ENCODE measurements at places on chromosomes 7 and 10.

DNA sequence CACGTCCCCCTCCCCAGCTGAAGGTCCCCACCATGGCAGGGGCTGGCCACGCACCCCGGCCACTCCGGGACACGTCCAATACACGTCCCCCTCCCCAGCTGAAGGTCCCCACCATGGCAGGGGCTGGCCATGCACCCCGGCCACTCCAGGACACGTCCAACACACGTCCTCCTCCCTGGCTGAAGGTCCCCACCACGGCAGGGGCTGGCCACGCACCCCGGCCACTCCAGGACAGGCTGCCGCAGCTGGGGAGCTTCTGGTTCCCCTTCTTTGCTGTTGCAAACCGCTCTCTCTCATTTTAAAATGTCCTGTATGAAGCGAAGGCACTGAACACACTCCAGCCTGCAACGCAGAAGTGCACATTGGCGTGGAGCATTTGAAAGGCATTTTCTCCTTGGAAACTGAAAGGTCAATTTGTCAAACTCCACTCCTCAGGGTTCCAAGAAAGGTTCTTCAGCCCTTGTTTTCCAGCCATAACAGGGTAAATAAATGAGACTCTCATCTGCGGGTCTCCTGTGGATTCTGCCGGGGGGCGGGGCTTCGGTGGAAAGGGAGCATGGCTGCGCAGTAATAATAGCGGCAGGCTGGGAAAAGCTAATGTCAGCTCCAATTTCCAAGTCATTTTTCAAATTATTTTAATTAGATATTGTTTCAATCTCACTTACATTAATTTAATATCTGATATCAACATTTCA, 580.3 kb downstream of the DNAJB6 start:
- no peak for DNase-seq

GRCh38 chr7:17601921-17602320, 303.5 kb downstream of the AHR start:
- DNase-seq = no peak

GRCh38 chr7:134515569-134516468, 11.5 kb upstream of the AKR1B10 start:
- no peak for DNase-seq

DNA sequence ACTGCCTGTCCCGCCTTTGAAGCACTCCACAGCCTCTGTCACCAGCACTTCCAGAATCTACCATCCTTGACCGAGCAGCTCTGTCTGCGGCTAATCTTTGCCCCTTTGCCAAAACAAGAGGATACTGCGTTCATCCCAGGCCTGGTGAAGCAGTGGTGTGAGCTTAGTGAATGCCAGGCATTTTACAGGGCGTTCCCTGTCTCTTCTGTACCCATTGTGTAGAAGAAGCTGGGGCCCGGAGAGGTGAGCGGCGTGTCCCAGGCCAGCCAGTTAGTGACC, 61.2 kb downstream of the C10orf105 start:
- no peak for DNase-seq

GRCh38 chr10:63430999-63431356, 34.8 kb downstream of the JMJD1C start:
- DNase-seq = no peak

GRCh38 chr10:61835946-61836887, 65.3 kb upstream of the ARID5B start:
- no peak for DNase-seq

- DNase-seq = no peak
Measured at GRCh38 chr10:61628151-61628874, 34.4 kb upstream of the CABCOCO1 start.

GRCh38 chr7:91137788-91138368, 126.4 kb upstream of the FZD1 start:
- DNase-seq = no peak

DNA sequence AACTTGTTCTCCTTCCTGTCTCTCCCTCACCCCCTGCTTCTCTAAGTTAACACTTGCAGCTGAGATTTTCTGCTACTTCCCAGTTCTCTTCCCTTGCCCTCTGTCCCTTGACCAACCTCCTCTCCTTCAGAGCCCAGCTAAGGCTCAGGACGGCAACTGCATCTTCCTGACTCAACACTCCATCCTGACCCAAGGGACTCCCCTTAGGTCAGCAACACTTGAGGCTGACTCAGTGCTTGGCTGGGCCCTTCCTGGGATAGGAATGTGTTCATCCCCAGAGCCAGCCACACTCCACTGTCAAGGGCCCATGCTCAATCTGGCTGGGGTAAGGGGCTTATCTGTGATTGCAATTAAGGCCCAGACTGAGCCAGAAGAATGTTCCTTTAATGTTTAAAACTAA, 3.4 kb downstream of the CALHM2 start:
- no peak for DNase-seq

DNA sequence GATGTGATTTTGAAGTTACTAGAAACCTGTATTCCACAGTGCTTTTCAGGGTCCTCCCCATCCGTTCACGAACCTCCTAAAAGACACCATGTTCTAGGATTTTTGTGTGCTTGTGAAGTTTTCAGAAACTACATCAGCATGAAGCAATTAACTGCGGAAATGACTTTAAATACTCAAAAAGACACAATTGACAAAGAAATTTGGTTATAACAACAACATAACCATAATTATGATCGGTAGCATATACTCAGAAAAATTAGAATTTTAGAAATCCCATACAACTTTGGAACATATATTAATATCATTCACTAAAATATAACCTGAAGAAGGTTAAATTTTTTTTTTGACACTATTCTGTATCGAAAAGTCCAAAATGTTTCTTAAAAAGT, 43.8 kb upstream of the FAM20C start:
- DNase-seq = no peak

DNA sequence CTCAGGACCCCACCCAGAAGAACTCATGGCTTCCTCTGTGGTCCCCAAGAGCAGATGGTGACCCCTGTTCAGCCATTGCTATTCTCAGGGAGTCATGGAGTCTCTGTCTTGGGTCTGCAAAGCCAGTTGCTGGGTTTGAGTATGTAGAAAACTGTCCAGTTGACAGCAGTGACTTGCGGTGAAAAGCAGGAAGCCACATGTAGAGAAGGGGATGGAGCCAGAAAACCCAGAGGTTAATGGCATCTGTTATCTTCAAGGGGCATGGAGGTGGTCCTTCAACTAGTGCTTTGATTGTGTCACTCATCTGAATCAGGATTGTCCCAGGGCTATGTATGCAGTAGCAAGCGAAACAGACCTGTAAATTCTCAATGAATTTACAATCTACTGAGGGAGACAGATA, 86.3 kb upstream of the STK17A start:
- DNase-seq = no peak

- no peak for DNase-seq
Measured at GRCh38 chr10:87661861-87662785, 2.4 kb downstream of the PAPSS2 start.

DNA sequence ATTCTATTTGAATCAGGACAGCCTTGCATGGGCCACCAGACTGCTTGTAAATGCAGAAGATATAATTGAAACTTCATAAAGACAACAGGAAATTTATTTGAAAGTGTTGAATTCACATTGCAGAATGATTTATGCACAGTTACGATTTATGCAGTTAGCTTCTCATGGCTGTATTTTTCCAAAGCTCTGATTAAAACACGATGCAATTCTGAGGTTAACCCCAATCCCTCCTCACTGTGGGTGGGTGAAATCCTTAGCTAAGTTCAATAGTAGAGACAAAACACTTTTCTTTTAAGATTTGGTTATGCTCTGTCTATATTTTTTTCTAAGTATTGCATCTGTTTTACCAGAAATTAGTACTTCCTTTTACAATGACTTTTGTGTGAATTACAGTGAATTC, 728.8 kb upstream of the IGFBP3 start:
- no peak for DNase-seq

- no peak for DNase-seq
Measured at GRCh38 chr7:131328377-131329175, 900 bp downstream of the MKLN1 start.

DNA sequence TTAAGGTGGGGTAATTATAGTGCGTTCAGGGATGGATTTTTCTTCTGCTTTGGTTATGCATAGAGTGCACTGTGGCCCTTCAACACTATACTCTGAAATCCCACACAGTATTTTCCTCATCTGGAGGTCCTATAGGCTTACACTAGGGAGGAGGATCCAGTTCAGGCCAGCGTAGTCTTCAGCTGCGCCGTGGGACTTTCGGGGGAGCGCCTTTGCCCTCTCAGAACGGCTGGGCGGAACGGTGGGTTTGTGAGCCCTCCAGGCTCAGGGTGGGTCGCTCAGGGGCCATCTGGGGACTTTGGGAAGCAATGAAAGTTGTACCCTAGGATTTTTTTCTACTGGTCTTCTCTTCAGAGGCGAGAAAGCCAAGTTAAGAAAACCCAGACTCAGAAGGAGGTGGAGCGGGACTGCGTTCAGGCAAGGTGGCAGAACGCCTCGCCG, 652 bp upstream of the VPS26A start:
- DNase-seq = peak; percentile 17

DNA sequence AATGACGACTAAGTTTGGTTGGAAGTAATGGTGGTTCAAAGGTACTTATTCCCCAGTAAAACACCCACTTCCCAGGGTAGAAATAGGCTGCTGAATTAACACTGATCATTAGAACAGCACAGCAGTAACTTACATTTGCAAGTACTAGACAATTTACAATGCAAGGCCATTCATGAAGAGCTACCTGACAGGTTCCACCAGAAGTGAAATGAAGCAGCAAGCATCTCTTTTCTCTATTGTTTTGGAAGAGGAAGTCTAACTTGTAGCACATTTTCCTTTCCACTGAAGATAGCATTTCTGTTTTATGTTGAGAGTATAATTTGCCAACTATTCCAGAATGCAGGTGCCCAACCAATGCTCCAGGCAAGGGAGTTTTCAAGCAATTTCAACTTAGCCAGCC, 145.9 kb downstream of the CREB5 start:
- DNase-seq = no peak

- DNase-seq = no peak
Measured at GRCh38 chr10:74335501-74335900, 184.5 kb downstream of the ADK start.

DNA sequence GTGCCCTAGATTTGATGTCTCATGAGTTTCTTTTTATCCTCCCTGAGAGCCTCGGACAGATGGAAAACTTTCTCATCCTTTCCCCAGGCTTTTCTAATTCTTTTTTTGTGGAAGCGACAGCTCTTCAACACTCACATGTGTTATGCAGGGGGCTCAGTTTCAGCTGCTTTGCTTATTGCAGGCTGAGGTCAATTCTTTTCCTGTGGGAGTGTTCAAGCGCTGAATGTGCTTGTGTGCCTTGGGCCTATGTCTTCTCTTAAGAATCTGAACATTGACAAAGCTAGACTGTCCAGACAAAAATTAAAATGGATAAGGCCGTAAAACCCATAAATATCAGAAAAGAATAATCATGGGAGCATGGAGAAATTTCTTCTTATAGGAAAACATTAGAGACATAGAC, 125.2 kb upstream of the STEAP4 start:
- no peak for DNase-seq

GRCh38 chr7:100837099-100837836, 9.9 kb upstream of the EPHB4 start:
- DNase-seq = peak; percentile 92

DNA sequence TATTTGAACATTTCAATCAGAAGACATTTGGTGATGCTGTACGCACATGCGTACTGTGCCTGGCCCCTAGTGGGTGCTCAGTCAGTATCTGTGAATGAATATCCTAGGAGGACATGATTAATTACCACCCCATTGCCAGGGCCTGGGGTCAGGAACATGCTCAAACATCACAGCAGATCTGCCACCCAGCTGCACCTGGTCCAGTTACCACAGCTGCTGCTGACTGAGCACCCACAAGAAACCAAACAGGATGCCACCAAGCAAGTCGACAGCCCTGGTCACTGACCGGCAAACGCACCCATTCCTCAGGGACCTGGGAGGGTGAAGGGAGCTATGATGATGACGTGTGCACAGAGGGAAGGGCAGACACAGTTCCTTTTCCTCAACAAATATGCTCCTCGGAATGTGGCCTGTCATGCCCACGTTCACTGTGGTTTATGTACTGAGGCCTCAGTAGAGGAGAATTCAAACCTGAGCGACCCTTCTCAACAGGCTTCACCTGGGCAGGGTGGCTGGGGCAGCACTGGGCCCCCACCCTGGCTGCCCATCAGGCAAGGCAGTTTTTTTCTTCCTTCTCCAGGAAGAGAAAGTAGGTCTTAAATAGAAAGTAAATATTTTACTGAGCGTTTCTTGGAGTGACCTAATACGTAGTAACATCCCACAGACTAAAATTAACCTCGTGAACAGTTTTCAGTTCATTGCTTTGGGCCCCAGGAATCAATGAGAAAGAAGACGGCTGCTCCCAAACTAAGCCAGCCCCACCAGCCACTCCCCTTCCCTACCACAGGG, 13.4 kb downstream of the CTBP2 start:
- no peak for DNase-seq

- DNase-seq = no peak
Measured at GRCh38 chr7:20201380-20201779, 15.8 kb downstream of the MACC1 start.

- no peak for DNase-seq
Measured at GRCh38 chr10:79454259-79454658, 8.8 kb upstream of the ZCCHC24 start.

DNA sequence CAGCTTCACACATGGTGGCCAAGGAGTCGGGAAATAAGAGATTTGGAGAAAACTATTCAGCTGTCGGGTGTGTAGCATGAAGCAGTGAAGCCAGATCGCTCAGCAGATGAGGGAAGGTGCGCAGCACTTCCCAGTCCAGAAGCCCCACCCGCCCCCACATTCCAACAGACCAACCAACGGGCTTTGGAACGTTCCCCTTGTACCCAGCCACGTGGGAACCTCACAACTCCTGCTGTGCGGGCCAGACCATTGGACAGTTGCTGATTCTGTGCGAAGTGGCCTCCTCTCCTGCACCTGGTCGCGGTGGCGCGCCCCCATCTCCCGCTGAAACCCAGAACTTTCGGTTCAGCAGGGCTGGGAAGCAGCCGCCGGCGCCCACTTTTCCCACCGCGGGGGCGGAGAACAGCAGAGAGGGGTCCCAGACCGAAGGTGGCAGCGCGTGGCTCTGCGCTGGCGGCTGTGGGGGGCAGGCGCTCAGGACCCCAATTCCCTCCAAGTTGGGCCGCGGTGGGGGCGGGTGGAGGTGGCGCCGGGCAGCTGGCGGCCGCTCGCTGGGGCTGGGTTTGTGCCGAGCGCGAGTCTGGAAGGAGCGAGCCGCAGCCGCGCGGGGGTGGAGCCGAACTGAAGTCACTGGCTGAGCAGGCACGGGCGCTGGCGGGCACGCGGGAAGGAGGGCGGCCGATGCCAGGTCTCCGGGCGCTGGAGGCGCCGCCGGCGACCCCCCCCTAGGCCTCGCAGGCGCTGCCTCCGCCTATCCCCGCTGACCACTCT, 1301.5 kb upstream of the SORCS1 start:
- no peak for DNase-seq

Measured in NCI-H2171 (cell line).